ENCODE measurements at places on chromosomes 11 and 22.

DNA sequence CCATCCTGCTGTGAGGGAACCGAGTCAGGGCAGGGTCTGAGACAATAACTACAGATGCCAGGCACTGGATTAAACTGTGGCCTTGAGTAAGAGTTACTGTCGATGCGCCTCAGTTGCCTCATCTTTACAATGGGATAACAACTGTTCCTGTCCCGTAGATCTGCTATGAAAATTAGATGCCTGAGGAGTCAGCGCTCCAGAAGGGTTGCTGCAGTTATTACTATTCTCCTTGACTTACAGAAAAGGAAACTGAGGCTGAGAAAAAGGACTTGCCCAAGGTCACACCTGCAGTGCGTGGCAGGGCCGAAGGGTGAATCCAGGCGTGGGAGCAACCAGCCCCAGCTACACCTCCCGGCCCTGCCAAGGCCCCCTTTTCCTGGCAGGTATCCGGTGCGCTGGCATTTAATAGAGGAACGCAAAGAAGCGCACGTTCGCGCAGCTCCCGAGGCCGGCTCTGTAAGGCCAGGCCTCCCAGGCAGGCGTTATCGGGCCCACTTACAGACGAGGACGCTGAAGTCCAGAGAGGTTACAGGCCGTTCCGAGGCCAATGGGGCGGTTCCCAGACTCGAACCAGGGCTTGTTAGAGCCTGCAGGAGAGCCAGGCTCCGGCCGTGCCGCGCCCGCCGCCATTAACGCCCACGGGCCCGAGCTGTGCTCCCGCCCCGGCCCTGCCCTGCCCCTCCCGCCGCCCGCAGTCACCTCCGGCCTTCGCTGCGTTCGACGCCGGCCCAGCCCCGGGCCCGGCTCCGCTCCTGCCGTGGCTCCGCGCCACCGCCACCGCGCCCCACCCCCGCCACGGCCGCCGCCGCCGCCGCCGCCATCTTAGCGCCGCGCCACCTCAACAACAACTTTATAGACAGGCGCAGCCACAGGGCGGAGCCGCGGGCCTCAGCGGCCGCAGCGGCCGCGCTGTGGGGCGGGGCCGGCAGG lies at the start of gene C11orf68:
Gene C11orf68 (minus strand): TSS at position 852 of the 930 bp plus-strand sequence. CDS start 31 bp downstream, at position 821.
- DNase-seq, result no peak

GRCh38 chr22:30010789-30011405 lies 69.4 kb upstream of the HORMAD2 start:
- no peak for DNase-seq

DNA sequence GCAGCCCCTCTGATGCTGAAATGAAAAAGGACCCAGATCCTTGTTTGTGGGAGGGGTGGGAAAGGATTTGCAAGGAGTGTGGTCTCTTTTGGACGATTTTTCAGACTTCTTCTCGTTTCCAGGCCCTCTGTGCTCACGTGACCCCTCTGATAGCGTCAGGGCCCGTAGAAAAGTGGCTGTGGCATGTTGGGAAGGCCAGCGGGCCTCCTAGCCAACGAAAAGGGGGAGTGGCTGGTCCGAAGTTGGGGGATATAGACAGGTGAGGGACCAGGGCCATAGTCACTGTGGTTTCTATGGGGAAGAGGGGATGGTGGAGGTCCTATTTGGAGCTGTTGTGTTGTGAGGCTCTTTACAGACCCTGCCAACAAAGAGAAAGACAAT lies 6.6 kb downstream of the PARVB start:
- no peak for DNase-seq

GRCh38 chr11:68298659-68299516 lies 13.5 kb upstream of the LRP5 start:
- DNase-seq, result no peak

- DNase-seq, result no peak
Observed at GRCh38 chr11:94750319-94751217, 17.6 kb upstream of the AMOTL1 start.

- DNase-seq, result no peak
Observed at GRCh38 chr11:19059833-19060232, 684 bp downstream of the MRGPRX2 start.

DNA sequence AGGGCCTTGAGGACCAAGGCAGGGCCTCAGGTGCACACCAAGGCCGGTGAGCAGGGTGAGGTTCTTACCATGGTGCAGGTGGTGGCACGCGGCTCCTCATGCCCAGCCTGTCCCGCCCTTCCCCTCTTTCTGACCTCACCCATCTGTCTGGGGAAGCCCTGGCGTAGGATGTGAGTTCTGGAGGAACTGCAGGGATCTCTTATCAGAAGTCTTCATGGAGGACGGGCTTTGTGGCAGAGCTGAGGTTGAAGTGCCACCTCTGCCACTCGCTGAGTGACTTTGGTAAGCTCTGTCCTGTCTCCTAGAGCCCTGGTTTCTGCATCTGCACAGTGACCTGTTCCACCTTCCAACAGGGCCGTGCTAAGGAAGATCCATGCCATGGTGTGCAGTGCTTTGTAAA lies 49.1 kb downstream of the LRRC32 start:
- no peak for DNase-seq

GRCh38 chr11:64814712-64815187 lies 4.4 kb upstream of the MEN1 start:
- DNase-seq, result no peak

- DNase-seq, result no peak
Observed at GRCh38 chr11:14306481-14306880, 52.5 kb downstream of the RRAS2 start.
